AG08396 (cell line): ENCODE measurements at places on chromosomes 12 and 14.

DNA sequence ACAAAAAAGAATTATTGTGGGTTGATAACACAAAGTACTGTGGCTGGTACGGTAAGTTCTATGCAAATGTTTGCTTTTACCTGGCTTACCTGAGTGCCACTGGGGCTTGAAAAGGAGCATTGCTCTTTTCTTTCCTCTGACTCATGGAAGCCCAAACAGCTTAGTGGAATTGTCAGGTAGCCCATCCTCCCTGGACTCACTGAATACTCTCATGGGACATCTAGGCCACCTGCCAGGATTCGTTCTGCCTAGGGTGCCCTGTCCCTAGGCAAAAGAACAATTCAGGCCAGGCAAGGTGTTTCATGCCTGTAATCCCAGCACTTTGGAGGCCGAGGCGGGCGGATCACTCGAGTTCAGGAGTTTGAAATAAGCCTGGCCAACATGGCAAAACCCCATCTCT is 22.5 kb upstream of the YAF2 start:
- DNase-seq: no peak

- DNase-seq: no peak
Measured at GRCh38 chr12:117279606-117280005, 81.8 kb downstream of the NOS1 start.

GRCh38 chr14:69852531-69853321 is 26.5 kb upstream of the SMOC1 start:
- DNase-seq: no peak

GRCh38 chr12:61717986-61718385 is 542.2 kb upstream of the USP15 start:
- DNase-seq: no peak

GRCh38 chr12:110931315-110931728 is 10.9 kb upstream of the MYL2 start:
- DNase-seq: no peak

DNA sequence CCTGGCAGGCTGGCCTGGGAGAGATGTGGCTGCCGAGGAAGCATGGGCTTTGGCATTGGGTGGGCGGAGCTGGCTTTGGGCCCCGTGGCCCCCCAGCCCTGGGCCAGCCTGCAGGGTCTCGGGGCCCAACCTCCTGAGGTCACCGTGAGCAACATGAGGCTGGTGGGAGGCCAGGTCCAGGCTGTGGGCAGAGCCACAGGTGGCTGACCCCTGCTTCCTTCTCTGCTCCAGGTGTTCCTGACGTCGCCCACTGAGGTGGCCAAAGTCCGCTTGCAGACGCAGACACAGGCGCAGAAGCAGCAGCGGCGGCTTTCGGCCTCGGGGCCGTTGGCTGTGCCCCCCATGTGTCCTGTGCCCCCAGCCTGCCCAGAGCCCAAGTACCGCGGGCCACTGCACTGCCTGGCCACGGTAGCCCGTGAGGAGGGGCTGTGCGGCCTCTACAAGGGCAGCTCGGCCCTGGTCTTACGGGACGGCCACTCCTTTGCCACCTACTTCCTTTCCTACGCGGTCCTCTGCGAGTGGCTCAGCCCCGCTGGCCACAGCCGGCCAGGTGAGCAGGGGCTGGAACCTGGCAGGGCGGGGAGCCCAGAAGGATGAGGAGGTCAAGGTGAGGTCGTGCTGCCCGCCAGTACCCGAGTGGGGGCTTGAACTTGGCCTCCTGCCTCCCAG is 5.5 kb downstream of the SLC25A47 start:
- DNase-seq: no peak

DNA sequence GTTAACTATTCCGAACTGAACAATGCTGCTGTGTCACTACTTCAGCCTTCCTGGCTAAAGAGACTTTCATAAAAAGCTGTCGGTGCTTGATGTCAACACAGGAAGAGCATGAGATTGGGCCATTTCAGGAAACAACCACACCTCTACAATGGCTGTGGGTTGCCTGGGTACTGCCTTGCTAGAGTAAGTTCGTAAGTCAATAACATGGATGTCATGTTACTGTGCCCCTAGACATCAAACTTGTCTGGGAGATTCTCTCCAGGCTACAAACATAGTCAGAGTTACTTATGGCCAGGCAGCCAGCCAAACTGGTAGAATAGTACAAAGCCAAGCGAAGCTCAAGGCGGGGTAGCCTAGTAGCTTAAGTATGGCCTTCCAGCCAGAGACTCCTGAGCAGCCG is 23.1 kb downstream of the MAX start:
- no peak for DNase-seq

GRCh38 chr12:51285843-51286242 is 15.6 kb upstream of the SMAGP start:
- DNase-seq: no peak

- DNase-seq: no peak
Measured at GRCh38 chr12:66072135-66072534, 58.4 kb downstream of the LLPH start.

GRCh38 chr12:101010896-101011295 is 199.1 kb downstream of the SLC5A8 start:
- DNase-seq: no peak

DNA sequence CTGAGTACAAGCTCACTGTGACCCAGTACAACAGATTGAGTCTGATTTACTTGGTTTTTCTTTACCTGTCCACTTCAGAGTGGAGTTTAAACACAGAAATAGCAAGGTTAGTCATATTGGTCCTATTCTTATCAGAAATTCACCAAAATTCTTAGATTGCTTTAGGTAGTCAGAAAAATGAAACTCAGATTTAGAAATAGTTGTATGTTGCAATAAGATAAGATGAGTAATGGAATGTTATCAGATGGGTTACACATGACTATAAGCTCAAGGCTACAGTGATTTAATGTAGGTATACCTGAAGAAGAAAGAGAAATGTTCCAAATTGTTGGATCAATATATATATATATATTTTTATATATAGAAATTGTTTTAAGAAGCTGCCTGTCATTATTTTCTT is 524.1 kb downstream of the LRFN5 start:
- no peak for DNase-seq

DNA sequence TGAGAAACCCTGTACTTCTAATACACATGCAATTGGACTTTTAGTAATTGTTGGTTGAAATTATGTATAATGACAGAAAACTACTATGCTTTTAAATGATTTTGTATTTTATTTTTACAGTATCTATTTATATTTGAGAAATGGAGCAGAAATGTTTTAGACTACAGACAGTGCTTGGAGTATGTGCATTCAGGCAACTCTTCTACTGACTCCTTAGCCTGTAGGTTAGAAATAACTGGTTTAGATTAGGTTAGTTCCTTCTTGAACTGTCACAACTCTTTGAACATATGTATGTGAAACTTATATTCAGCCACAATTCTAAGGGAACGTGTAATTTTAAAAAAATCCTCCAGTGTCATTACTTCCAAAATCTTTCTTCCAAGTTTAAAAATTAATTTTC is 1.7 kb downstream of the FGFR1OP2 start:
- no peak for DNase-seq

- no peak for DNase-seq
Measured at GRCh38 chr12:49887536-49888401, 15.9 kb downstream of the FAIM2 start.
